GM03348 (cell line): ENCODE measurements at places on chromosomes 12 and 14.

DNA sequence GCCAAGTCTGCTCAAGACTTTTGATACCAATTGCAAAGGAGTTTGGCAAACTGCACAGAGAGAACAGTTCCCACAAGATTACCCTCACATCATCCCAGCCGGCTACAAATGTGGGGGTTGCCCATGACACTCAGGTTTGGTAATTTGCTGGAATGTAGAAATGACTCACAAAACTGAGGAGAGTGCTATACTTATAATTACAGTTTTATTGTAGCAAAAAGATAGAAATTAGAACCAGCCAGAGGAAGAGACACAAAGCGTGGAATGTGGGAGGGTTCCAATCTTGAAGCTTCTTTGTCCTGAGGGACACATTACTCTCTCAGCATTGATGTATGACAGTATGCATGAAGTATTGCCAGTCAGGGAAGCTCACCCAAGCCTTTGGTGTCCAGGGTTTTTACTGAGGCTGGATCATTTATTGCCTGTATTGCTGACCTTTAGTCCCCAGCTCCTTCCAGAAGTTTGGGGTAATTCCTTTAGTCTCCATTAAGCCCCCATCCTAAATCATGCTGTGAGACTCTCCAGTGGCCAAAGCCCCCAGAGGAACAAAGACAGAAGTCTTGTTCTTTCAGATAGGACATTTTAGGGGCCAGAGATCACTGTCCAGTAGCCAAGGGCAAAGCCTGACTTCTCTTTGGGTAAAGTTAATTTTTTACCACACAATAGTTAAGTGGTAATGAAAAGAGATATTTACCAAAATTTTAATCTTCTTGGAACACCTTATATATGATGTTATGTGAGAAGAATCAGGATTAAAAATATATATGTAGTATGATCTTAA, 9.9 kb downstream of the TBK1 start:
- peak; percentile 84 for DNase-seq

DNA sequence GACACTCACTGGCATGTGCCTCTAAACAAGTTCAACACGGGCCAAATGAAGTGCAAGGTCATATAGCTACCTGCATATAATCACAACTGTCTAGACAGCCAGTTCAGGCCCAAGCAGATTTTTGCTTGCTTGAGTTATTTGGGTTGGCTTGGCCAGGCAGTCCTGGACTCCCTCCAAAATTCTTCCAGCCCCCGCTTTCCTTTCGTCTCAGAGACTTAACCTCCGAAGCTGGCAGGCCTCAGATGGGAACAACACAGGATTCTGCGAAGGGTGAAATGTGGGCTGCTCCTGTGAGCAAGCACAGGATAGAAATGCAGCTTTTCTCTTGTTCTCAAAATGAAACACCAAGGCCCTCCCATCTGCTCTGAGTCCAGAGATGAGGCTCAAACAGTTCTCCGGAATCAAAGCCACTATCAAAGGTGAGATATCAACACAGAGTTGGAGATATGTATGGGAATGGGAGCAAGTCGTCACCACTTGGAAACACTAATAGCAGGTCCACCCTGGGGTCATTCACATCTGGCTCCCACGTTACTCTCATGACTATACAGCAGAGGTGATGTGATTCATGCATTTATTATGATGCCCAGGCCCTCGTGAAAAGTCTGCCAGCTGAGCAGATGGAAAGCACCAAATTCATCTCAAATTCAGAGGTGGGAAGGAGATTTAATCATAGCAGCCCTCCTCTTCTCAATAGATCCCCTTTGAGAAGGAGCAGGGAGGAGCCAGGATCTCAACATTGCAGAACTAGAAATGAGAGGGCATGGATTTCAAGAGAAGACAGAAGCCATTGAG, 389.8 kb downstream of the NUAK1 start:
- DNase-seq, result peak; percentile 71

GRCh38 chr12:123839826-123840225, 77.7 kb downstream of the DNAH10 start:
- no peak for DNase-seq

DNA sequence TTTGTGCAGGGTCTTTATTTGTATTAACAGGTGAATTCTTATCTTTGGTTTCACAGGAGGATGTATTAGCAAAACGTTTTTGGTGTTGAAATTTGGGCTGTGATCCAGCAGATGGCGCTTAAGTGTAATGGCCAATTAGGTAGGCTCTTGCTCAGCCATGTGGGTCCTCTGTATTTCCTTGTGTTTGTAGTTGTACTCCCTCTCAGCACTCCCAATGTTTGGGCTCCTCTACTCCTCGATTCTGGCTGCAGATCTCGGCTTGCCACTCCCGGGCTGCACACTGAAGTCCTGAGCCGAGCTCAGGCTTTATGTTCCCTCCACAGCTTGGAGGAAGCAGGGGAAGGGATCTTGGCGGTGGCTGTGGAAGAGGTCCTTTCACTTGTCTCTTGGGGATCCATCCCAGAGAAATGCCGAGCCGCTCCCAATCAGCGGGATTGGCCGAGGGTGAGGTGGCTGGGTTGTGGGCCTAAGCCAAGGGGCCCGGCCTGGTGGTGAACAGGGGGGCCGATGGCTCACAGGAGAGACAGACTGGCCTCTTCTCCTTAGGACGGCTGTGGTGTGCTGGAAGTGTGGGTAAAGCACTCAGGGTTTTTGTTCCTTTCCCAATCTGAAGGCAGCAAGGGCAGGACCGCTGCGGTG, 133.7 kb downstream of the AEBP2 start:
- DNase-seq, result peak; percentile 31

GRCh38 chr14:99389174-99389826, 91.4 kb downstream of the SETD3 start:
- peak; percentile 87 for DNase-seq

DNA sequence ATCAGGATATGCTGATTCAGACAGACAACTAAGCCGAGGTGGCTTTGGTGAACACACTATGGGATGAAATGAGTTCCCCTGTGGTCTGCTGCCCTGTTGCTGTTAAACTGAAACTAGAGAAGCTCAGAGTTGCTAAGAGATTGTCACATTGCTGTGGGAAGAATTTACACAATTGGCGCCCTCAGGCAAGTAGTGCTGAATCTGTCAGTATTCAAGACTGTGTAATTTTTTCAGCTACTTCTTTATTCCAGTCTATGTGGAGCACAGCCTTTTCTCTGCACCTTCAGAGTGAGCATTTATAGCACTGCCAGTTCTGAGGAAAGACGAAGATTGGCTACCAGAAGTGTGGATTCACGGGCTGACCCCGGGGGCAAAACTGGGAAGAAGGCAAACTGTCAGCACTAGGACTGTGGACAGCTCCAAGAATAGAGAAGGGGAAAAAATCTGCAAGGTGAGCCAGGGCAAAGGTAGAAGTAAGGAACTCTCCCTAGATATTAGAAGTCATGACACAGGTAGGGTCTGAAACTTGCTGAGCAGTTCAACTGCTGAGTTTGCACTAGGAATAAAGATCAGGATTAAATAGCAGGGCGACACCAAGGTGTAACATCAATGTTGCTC, 218.8 kb upstream of the TMPO start:
- no peak for DNase-seq

DNA sequence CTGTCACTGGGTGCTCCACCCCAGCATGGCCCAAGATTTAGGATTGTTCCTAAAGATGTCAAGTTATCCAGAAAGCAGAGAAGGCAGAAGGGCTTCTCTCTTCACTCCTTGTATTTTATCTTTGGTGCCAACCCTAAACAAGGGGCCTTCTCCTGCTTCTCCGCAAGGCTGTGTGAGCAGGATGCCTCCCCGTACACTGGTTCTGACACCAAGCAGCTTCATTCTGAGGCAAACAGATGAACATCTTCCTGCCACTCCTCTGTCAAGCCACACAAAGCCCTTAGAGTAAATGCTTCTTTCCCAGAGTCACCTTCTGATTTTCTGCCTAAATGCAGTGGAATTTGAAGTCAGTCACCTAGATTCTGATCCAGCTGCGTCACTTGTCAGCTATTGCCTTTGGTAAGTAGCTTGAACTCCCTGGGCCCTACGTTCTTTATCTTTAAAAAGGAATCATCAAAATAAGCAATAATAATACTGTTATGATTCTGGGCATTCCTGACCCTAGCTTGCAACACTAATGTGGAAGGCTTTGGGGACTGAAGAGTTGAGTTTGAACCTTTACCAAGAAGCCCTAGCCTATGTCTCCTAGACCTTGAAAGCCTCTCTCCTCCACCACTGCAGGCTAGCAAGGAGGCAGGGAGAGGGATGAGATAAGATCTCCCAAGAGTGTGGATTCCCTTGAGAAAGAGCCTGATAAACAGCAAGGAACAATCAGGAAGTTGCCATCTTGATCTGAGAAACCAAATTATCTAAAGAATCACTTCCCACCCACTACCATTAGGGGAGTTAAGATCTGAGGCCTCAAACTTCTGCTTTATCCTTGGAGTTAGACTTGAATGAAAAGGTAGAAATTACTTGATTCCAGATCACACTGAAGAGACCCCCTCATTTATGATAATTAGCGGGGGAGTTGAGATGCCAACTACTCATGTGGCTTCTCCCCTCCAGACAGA, 5.7 kb downstream of the KRT73 start:
- no peak for DNase-seq

- no peak for DNase-seq
These were observed 440.0 kb downstream of the DAD1 start for GRCh38 chr14:22149058-22149457.

DNA sequence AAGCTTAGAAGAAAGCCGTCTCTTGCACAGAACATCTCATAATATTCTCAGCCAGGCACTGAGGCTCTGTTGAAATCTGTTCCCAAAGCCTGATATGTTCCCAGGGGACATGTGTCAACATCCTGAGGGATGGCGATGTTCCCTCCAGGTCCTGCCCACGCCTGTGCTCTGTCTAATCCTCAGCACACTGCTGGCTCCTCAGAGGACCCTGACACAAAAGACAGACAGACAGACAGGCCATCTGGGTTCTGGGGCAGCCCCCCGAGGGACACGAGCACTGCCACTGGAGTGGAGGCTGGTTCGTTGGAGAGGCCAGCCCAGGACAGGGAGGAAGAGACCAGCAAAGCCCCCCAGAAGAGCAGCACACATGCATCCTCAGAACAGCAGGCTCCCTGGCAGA, 27.8 kb downstream of the CHGA start:
- no peak for DNase-seq

DNA sequence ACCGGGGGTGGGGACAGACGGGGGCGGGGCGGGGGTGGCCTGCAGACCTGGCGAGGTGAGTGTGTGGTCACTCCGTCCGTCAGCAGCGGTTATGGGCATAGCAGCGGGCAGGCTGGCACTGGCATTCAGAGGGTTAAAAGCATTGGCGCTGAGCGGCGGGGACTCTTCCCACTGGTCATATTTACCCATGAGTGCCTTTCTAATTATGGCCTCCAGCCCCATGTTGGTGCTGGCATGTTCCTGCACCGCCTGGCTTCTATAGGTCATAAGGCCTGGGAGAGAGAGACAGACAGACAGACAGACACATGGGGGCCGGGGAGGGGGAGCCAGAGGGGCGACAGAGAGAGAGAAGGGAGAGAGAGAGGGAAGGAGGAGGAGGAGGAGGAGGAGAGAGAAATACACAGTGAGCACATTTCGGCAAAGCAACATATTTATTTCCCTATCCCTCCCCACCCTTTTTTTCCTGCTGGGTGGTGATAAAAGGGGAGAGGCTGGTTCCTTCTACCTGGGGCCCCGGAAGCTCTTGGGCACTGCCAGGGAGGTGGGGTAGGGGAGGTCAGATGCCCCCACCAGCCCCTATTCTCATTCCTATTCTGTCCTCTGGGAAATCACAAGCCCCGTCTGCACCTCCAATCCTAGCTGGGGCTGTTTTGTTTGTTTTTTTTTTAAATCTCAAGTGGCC, 32.6 kb downstream of the RFLNA start:
- DNase-seq, result no peak

DNA sequence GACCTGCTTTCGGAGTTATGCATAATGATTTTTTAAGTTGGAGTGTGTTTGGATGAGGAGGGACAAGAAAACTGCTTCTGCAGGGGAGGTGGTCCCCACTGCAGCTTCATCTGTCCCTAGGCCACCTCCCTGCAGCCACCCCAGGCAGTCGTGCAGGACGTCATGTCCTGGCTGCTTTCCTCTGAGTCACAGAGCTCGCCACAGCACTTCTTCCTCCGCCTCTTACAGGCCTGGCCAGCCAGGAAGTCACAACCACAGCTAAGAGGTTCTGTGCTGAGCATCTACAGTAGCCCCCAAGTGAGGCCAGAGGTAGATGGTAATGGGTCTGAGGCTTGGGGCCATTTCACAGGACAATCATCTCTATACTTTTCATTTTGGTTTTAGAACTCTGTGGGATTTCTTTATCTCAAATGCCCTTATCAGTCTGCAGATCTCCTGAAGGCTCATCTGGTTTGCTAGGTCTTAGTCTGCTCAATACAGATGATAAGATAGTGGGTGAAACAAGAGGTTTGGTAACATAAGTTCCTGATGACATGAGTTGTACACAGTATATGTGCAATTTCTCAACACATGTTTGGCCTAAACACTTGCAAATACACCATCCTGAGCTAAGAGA, 106.4 kb downstream of the ARF6 start:
- DNase-seq, result peak; percentile 80

GRCh38 chr14:104732931-104733681, 9.1 kb downstream of the ADSS1 start:
- DNase-seq, result no peak

- DNase-seq, result no peak
These were observed 162.4 kb upstream of the DAAM1 start for GRCh38 chr14:59026081-59026480.

DNA sequence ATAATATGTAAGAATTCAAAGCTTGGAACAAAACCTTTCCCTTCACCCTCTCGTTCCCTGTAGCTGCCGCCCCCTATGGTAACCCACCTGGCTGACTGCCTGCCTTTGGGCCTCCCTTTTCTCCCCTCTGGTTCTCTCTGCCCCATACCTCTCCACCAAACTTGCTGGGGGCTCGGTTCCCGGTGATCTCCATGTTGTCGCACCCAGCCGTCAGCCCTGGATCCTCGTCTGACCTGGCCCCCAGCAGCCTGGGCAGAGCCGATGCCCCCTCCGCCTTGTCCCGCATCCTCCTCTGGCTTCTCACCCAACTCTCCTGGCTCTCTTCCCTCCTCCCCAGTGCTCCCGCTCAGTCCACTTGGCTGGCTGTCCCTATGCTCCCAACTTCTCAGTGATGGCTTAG, 4.5 kb downstream of the CYP46A1 start:
- DNase-seq, result no peak

GRCh38 chr14:94646481-94646880, 34.3 kb downstream of the SERPINA3 start:
- DNase-seq, result no peak

DNA sequence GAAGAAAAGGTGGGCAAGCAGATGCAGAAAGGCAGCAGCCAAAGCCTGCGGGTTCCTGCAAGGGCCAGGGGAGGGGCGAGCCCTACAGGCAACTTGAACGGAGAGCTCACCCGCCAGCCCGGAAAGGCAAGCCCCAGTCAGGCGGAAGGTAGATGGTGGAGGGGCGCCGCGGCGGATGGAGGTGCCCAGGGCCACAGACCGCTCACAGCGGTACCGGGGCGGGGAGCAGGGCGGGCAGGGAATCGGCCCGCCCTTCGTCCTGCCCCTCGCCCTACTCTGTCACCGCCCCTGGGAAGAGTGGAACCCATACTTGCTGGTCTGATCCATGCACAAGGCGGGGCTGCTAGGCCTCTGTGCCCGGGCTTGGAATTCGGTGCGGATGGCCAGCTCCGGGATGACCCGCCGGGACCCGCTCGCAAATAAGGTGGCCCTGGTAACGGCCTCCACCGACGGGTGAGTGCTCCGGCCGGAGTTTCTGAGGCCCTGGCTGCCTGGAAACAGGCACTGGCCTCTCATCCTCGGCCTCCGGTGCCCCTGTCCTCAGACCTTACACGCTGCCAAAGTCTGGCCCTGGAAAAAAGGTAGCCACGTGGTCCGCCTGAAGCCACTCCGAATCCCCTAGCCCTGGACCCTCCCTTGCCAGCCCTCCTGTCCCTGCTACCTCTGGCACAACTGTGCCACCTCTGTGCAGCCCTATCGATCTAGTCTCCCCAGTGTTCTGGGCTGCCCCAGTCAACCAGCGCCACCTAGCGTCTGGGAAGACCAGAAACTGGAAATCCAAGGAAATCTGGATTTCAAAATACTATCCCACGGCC, at the start of gene DHRS4:
DHRS4 (plus strand) TSS at position 307 of the 815 bp plus-strand sequence; CDS start at position 326, 19 bp downstream.
- DNase-seq, result peak; percentile 94
